Small intestine (tissue), 16 donors: ENCODE measurements at places on chromosomes 2 and 18. TPM values are rescaled to one million over a fixed set of nuclear protein-coding genes. Genes with fewer than 3 reads are reported as not detected.
A peak's percentile ranks its signal among the peaks of the same experiment; 100 is the strongest.

CCDC74B gene
- 1.5 TPM for polyA plus RNA-seq

- DNase-seq, result peak; percentile 79
Observed at GRCh38 chr2:75560022-75560767, 544 bp downstream of the EVA1A start.

GRCh38 chr2:54455563-54456361 is at the start of gene SPTBN1:
SPTBN1 (plus strand) TSS chr2:54456327; CDS start chr2:54526419, 70,092 bp downstream.
- peak; percentile 76 for DNase-seq

- no peak for DNase-seq
Observed at GRCh38 chr2:85255456-85255812, 72.4 kb downstream of the TGOLN2 start.

CXCR1 gene
- not detected for polyA plus RNA-seq

ABCG5 gene
- polyA plus RNA-seq, result 2.3 TPM

- DNase-seq, result no peak
Observed at GRCh38 chr18:44781886-44782285, 101.2 kb downstream of the SETBP1 start.

GRCh38 chr2:86079981-86080911 is 25.4 kb downstream of the POLR1A start:
- DNase-seq, result peak; percentile 96

GRCh38 chr2:7029291-7030059 is 112.3 kb downstream of the RNF144A start:
- DNase-seq, result peak; percentile 27

GRCh38 chr2:234929002-234929401 is 22.8 kb upstream of the SH3BP4 start:
- DNase-seq, result no peak

TTN gene
- polyA plus RNA-seq, result 1.5 TPM

GRCh38 chr18:50193796-50194630 is 934 bp downstream of the MYO5B start:
- DNase-seq, result peak; percentile 59

SLC40A1 gene
- polyA plus RNA-seq, result 72.6 TPM

- DNase-seq, result peak; percentile 26
Observed at GRCh38 chr18:70197026-70197425, 8.5 kb downstream of the RTTN start.
